ENCODE measurements at places on chromosomes 3 and 15.
A peak's percentile ranks its signal among the peaks of the same experiment; 100 is the strongest.

DNA sequence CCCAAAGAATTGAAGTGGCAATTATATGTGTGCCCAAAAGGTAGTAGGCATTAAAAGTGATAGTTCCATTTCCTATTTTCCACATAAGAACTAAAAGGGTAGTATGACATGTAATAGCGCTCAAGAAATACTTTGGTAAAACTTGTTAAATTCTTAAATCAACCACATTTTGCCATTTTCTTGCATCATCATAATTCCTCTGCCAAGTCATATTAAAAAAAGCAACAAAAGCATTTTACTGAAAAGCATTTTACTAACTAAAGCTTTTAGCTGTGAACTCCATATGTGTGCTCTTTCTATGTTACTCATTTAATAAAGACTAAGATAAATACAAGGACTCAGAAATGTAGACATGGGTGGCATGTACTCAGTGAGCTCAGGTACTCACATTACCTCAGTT, 70.1 kb downstream of the GPR160 start:
- no peak for DNase-seq

- DNase-seq: no peak
These were observed 761.7 kb upstream of the SEMA6D start for GRCh38 chr15:46955576-46955975.

DNA sequence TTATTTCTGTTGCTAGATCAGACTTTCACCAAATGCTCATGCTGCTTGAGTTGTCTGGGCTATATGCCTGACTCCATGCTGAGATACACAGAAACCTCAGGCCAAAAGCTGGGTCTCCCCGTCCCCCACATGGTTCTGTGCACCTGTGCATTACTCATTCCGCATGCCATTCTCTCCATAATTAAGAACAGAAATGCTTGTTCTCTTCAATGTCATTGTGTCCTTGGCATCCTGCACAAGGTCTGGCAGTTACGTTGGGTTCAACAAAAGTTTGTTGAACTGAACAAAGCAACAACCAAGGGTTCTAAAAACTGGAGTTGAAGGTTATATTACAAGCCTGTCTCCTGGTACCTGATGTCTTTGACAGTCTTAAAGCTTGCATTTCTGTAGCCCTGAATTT, 177.5 kb downstream of the FNDC3B start:
- no peak for DNase-seq

GRCh38 chr3:156142702-156143101, 22.3 kb downstream of the KCNAB1 start:
- DNase-seq: no peak

- no peak for DNase-seq
These were observed 238.5 kb upstream of the LRRN1 start for GRCh38 chr3:3560591-3561311.

DNA sequence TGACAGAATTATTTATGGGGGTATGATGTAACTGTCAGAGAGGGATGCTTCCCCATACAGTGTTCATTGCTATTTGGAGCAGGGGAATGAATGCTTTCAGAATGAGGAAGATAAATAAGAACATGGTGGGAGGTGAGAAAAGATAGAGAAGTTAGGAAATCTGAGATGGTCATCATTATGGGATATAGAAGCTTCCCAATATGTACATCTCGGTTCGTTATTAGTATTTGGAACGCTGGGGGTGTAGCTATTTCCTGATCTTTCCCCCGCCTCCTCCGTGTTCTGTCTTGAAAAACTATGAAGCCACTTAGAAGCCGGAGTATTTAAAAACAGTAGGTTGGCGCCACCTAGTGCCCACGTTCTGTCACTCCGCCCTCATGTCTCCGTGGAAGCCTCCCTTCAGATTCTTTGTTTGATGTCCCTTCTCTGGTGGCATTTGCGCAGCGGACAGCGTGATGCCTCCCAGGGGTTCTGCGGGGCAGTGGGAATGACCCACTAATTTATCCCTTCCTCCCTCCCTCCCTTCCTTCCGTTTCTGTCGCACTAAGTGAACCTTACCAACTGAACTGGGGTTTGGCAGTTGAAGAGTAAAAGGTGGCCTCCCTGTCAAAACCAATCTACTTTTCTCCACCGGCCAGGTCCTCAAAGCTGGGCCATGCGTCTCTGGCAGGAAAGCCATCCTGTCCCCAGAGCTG, 184.5 kb downstream of the FEZF2 start:
- DNase-seq: peak; percentile 72

- DNase-seq: no peak
These were observed 18.2 kb upstream of the SPTSSB start for GRCh38 chr3:161389445-161390035.

GRCh38 chr3:195106418-195106906, 164.5 kb downstream of the XXYLT1 start:
- peak; percentile 96 for DNase-seq

DNA sequence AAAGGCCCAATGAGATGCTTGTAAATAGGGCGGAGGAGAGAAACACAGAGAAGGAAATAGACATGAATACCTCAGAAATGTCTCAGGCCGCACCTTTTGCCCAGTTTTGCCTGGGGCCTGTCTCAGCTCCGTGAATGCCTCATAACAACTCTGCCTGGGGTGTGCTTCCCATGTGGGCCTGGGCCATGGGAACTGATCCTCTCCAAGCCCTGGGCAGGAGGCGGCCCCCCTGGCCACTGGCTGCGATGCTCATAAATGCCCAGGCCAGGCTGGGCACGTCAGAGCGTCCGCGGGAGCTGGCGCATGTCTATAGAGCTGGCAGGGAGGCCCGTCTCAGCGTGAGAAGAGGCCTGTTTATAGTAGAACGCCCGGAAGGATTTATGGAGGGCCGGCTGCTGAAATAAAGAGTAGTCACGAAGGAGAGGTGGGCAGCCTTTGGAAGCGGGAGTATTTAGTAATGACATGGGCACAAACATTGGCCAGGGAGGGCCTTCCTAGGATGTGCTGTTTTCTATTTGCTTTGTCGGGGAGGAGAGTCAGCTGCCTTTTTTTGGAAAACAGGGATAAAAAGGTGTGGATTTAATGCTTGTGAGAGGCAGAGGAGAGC, 85.9 kb upstream of the IGF1R start:
- no peak for DNase-seq

DNA sequence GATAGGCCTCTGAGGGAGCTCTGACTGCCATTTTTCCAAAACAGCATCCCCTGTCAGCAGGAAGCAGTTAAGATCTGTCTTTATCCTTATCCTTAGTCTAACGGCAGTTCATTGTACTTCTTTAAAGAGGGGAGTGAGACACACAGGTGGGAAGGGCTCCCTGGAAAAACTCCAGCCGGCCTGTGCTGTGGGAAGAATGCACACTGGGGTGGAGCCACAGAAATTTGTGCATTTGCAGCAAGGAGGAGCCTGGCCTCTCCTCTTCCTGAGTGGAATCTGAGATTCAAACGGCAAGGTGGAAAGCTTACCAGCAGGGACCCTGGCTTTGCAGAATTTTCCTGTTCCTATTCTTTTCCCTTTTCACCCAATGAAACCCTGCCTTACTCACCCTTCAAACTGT, 1209.4 kb downstream of the ROBO2 start:
- DNase-seq: no peak

DNA sequence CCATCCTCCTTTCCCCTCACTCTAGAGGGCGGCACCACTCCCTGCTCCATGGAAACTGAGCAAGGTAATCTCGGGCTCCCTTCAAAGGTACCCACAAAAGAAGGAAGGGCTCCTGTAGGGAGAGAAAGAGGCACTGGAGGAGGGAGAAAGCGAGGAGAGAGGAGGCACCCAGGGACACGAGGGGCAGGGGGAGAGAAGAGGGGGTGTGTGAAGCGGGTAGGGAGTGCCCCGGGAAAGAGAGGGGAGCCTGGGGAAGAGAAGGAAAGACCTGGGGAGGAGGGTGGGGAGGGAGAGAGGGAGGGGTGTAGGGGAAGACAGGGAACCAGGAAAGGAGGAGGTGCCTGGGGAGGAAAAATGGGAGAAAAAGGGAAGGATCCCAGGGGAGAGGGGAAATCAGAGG, 523 bp downstream of the VILL start:
- DNase-seq: no peak

GRCh38 chr3:115660646-115661337, 37.5 kb downstream of the GAP43 start:
- no peak for DNase-seq

DNA sequence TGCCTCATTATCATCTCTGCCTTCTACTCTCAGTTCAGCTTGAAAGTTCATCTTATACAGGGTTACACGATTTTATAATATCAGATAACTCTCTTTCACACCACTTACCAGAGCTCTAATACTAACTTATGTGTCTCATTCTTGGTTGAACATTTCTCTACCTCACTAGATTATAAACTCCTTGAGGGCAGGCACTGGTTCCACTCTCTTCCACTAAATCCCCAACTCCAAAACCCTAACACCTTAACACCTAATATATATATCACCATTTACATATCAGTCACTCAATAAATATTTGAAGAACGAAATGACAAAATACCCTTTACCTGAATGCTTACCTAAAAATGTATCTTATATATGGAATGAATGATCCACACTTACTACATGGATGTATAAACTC, 977.2 kb downstream of the FHIT start:
- DNase-seq: no peak

GRCh38 chr15:42059661-42060476, 34.5 kb downstream of the PLA2G4D start:
- DNase-seq: no peak

DNA sequence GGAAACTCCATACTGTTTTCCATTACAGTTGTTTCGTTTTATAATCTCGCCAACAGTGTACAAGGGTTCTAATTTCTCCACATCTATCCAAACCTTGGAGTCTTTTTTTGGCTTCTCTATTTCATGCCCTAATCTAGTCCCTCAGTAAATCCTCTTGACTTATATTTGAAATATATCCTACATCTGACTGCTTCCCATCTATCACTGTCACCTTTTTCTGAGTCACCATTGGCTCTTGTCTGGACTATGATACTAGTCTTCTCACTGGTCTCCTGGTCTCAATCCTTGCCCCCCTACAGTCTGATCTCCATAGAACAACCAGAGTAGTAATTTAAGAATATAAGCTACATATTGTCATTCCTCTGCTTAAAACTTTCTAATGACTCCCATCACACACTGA, 80.0 kb downstream of the ITPR1 start:
- DNase-seq: no peak

GRCh38 chr3:95049841-95050240, 987.0 kb downstream of the NSUN3 start:
- DNase-seq: no peak

DNA sequence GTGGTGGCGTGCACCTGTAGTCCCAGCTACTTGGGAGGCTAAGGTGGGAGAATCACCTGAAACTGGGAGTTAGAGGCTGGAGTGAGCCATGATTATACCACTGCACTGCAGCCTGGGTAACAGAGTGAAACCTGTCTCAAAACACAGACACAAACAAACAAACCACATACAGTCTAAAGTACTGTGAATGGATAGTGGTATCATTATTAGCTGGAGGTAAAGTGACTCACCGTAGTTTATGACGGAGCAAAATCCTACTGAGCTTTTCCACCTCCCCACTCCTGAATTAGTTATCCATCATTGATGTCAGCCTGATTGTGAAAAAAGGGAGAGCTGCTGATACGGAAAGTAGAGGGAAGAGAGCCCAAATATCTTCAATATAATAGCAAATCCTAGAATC, 3.2 kb upstream of the CNOT10 start:
- DNase-seq: no peak

GRCh38 chr3:126659915-126660886, 5.3 kb upstream of the TXNRD3 start:
- no peak for DNase-seq

Measured in posterior cingulate gyrus (tissue), 11 donors.